Daoy (cell line): ENCODE measurements at places on chromosomes 3 and 15. TPM values are rescaled to one million over a fixed set of nuclear protein-coding genes. Genes with fewer than 3 reads are reported as not detected.
A peak's percentile ranks its signal among the peaks of the same experiment; 100 is the strongest.

- peak; percentile 78 for DNase-seq
These were observed 18.8 kb upstream of the PLXND1 start for GRCh38 chr3:129625072-129625874.

- DNase-seq, result no peak
These were observed 122.2 kb upstream of the WNT5A start for GRCh38 chr3:55609230-55609827.

DNA sequence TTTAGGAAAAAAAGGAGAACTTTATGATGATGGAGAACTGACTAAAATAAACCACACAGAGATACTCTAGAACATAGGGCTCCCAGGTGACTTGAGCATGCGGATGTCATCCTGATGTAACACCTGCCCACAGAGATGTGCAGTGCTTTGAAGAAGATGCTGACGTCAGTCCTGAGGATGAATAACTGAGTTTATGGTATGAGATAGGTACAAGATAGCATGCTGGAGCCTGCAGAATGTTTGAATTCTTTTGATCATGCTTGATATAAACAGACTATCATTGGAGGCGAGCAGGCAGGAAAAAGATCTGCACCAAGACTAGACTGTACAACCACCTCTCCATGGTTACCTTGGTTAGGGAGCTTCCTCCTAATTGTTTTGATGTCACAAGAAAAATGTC, 12.4 kb downstream of the CCR4 start:
- DNase-seq, result no peak

GRCh38 chr3:60917141-60917540, 334.1 kb downstream of the FHIT start:
- DNase-seq, result no peak

- DNase-seq, result peak; percentile 46
These were observed 38.6 kb upstream of the SFMBT1 start for GRCh38 chr3:53084310-53085001.

DNA sequence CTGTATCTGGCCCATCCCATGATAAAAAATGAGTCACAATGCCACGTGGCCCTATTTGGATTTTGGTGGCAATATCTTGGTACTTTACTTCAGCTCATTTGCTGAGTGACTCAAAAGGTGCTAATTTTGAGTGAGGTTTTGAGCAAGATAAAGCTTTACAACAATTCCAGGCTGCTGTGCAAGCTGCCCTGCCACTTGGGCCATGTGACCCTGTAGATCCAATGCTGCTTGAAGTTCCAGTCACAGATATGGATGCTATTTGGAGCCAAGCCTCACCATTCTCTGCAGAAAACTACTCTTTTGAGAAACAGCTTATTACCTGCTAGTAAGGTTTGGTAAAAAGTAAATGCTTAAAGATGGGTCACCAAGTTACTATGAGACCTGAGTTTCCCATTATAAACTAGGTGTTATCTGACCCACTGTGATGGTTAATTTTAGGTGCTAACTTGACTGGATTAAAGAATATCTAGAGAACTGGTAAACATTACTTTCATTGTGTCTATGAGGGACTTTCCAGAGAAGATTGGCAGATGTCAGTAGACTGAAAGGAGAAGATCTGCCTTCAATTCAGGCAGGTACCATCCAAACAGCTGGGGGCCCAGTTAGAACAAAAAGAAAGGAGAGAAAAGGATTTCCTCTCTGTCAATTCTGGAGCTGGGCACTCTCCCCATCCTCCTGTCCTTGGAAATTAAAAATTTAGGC, 1083.9 kb downstream of the DIPK2A start:
- DNase-seq, result no peak

GRCh38 chr3:61946570-61947324, 385.4 kb downstream of the PTPRG start:
- DNase-seq, result no peak

DNA sequence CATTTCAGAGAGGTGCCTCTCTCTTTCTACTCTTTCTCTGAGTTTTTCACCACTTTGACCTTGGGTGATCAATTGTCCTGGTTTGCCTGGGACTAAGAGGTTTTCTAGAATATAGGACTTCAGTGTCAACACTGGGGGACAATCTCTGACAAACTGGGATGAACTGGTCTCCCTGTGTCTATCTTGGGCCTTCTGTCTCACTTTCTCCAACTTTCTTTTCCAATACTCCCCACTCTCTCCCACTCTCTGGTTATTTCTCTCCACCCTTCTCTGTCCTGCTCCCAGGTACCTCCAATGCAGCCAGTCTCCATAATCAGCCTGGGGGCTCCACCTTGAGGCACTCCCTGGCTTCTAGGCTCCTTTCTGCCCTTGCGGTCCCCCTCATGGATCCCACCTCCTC, 4.7 kb upstream of the ITGA11 start:
- DNase-seq, result no peak

GRCh38 chr3:59839283-59839682, 789.5 kb upstream of the CFAP20DC start:
- DNase-seq, result no peak

GRCh38 chr15:38733331-38733730, 168.7 kb upstream of the RASGRP1 start:
- no peak for DNase-seq

GRCh38 chr15:94596707-94597106, 365.3 kb downstream of the MCTP2 start:
- DNase-seq, result no peak

- peak; percentile 86 for DNase-seq
These were observed 710 bp downstream of the TJP1 start for GRCh38 chr15:29821416-29822099.

DNA sequence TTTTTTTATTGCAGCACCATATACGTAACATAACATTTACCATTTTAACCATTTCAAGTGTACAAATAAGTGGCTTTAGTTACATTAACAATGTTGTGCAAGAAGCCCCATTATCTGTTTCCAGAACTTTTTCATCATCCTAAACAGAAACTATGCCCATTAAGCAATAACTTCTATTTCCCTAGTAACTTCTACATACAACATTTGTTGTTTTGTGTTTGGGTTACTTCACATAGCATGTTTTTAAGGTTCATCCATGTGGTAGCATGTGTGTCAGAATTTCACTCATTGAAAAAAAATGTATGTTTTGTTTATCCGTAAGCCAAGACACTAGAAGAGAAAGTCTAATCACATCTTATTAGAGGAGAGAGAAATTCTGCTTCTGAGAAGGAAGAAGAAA, 450.5 kb upstream of the PDZRN3 start:
- no peak for DNase-seq

DNA sequence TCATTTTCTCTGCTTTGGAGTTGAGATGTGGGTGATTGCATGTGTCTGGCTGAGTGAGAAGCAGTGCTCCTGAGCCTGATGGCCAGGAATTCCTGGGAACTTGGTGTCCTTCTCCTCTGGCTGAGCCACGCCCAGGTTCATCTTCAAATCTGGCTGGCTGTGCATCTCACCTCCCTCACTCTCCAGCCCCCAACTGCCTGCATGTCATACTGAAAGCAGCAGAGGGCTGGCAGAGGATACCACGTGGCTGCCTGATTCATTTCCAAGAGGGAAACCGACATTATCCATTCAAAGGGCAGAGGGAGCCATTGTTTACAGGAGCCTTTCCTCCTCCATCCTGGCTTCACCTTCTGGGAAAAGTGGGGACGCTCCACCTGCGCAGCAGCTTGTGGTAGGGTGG, 57.4 kb downstream of the ABHD5 start:
- peak; percentile 63 for DNase-seq

DNA sequence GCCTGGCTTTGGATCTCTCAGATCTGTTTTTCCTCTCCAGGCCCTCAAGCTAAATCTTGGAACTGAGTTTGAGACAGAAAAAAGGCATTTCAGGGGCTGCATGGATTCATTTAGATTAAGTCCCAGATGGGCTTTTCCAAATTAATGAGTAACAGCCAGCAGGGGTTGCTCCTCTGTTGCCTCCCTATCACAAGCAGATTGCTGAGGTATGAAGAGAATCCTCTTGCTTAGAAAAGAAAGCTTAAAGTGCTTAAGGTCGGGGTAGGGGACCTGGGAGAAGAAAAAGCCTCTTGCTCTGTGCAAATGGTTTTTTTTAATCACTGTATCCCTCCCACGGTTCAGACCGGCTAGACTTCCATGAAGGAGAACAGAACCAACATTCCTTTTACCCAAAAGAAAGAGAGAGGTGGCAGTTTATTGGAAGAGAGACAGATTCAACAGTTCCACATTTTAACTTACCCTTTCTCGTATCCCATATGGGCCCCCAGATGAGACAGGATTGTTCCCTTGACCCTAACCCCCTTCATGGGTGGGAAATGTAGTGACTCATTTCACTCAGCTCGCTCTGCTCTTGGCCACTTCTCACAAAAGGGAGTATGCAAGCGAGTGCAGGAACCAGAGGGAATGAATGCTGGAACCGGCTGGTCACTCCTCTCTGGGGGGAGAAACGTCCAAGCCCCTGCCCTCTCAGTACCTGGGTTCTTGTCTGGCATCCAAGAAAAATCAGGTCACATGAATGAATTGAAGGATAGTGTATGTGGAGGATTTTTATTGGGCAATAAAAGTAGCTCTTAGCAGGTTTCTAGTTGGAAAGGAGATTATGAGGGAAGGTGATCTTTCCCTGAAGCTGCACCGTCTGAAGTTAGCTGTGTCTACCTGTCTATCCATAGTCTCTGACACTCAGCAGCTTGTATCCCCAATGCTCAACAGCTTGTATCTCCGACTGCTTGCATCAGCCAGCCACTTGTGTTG, 745.2 kb downstream of the SI start:
- DNase-seq, result no peak

GRCh38 chr3:133568294-133569014, 5.0 kb upstream of the CDV3 start:
- DNase-seq, result peak; percentile 87

- no peak for DNase-seq
These were observed 6.7 kb downstream of the CD200 start for GRCh38 chr3:112339609-112340008.

- DNase-seq, result no peak
These were observed 19.7 kb upstream of the MAP6D1 start for GRCh38 chr3:183845090-183845489.

DNA sequence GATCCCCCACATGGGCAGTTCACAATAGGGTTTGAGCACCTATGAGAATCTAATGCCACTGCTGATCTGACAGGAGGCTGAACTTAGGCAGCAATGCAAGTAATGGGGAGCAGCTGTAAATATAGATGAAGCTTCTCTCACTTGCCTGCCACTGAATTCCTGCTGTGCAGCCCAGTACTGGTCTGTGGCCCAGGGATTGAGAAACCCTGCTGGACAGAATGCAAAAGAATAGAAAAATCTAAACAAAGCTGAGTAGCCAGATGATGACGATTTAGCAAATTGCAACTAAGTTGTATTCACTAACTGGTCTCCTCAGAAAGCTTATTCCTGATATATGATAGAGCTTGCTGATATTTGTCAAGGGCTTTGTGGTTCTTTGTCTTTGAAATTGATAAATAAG, 34.3 kb upstream of the APH1B start:
- DNase-seq, result no peak

GRCh38 chr15:39438260-39438659, 142.6 kb upstream of the THBS1 start:
- no peak for DNase-seq

- DNase-seq, result peak; percentile 73
These were observed at the start of gene ZNF592 for GRCh38 chr15:84748274-84749110. Gene ZNF592 (plus strand): TSS chr15:84748592. CDS start chr15:84782676, 34,084 bp downstream.

DNA sequence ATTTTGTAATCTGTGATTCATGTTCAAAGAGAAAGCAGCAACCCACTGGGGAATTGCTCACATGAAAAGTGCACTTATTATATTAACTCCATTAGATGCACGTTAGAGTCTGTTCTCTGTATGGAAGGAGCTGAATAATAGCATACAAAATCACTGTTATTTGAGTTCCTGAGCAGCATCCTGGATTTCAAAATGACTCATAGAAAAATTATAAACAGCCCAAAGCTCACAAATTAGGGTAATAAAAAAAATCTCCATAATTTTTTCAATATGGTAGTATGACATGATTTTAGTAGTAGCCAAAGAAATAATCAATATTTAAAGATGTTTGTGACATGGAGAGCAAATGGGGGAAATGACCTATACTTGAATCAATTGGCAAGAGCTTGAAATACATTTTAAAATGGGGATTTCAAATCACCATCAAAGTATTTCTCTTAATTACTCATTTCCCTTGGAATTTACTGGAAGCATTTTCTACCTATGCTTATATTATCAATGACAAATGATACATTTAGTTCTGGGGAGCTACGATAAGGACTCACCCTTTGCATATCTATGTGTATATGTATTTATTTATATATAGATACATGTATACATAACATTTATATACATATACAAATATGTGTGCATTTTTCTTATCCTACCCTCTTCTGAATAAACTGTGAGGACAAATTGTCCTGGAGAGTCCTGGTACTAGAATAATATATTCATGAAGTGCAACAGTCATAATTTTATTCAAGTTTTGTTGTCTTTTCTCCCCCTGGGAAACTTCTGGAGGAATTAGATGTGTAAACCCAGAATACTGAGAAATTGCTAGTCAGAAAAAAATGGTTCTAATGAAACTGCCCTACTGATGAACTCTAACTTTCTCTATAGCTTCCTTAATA, 116.3 kb downstream of the RPL22L1 start:
- DNase-seq, result no peak

DNA sequence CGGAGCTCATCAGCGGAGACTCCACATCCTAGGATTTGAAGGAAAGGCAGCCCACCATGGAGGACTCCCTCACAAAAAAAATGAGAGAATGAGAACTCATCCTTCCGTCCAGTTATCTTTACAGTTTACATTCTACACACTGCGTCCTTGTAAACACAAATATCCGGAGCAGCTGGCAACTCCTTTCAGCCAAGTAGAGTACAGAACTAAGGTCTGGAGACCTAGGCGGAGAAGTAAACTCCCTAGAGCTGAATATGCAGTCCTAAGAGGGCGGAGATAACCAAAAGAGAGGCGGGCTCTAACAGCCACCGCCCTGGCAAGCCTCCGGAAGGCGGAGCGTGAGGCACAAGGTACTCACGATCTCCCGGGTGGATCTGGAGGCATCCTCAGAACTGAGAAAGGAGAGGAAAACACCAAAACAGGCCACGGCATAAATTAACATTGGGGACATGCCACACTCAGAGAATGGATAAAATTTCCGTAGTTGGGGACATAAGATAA, 924 bp upstream of the SIN3A start:
- DNase-seq, result peak; percentile 84

DNA sequence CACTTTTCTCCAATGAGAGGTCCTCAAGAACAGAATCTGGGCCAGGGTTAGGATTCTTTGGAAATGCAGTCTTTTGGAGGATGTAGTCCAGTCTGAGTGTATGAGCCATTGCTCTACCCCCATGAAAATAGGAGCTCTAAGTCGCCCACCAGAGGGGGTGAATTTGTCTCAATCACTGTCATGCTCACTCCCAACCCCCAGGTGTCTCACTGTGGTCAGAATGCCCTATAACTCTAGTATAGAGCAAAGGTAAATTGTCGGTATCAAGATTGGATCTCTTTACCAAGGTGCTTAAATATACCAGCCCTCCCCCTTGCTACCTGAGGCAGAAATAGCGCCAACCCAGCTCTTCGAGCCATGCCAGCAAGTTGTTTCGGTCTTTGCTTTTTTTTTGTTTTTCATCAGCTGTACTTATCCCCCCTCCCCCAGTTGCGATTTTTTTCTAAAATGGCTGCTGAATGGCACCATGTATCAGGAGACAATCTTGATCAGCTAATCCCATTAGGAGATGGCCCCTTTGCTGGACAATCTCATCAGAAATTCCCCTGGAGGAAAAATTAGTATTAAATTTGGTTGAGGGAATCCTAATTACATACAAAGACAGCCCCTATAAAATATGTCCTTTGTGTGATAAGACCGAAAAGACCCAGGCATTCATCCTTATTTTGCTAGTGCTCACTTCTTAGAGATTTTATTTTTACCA, 130.7 kb downstream of the EBLN2 start:
- no peak for DNase-seq

NEO1 gene
- total RNA-seq, result 14.5 and 18.1 TPM in 2 replicates

CD96 gene
- total RNA-seq, result not detected in 2 replicates

MUC20 gene
- total RNA-seq, result not detected in 2 replicates

CIP2A gene
- 59.8 and 69.6 TPM in 2 replicates for total RNA-seq

CGGBP1 gene
- 25.8 and 28.6 TPM in 2 replicates for total RNA-seq

GATA2 gene
- total RNA-seq, result 7.5 and 12.2 TPM in 2 replicates

VGLL3 gene
- total RNA-seq, result 8.4 and 15.2 TPM in 2 replicates
